ENCODE measurements at places on chromosomes 1 and 21.

DNA sequence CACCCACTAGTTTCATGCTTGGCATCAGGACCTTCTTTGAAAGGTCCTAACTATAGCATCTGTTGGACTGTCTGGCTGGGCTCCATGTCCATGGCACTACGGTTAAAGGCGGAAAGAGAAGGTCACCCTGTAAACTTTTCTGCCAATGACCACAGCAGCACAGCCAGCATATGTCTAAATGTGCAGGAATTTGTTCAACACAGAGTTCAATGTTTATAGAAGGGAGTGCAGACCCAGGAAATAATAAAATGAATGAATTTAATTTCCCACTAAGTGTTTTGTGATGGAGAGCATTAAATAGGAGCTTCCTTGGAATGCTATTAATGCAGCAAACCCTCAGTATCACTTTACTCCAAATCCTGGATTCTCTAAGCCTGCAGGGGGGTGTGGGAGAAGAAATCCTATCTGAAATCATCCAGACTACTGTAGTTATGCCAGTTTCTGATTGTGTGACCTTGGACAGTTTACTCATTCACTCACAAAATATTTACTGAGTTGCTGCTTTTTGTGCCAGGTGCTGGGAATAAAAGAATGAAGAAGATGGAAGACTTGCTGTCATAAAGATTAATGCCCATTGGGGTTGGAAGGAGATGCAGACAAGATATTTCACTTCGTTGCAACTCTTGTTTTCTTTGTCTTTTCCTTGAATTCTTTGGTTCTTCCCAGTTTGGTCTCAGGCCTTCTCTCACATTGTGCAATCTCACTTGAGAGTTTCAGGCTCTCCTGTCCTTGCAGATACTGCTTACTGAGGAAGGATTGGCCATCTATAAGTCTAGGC is 195.0 kb downstream of the ROR1 start:
- no peak for DNase-seq

GRCh38 chr1:231550448-231550781 is 21.9 kb downstream of the TSNAX start:
- DNase-seq: no peak

DNA sequence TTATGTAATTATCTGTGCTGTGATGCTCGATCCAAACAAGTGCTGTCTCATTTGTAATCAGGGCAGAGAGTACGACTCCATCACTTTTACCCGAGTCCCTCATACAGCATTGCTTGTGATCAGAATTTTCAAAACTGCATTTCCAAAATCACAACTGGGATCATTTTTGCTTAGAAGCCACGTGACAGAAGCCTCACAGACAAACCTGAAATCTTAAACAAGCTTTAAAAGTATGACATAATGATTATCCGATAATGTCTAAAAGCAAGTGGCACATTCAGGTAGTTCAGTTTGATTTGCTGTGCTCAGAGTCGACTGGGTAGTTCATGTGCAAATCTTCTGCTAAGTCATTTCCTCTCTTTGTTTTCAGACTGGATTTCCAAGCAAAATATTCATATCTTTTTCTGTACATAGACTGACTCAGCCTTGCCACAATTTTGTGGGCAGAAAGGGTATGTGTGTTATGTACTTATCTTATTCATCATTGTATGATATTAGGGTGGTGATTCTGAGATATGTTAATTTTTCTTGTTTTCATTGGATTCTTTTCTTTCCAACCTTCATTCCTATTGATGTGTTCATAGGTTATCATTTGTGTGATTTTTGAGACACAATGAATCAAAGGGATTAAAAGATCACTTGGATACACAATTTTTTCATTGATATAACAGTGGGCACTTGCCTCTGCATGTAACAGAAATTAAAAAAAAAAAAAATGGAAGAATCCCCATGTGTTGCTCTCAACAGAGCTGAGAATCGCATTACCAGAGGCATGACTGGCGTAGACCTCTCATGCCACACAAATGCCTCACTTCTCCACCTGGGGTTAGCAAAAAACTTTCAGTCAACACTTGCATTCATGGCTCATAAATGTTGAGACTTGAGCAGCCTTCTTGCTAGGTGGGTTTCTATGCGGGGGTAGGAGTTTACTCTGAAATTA is 355.7 kb downstream of the LTN1 start:
- DNase-seq: peak; percentile 50

- DNase-seq: peak; percentile 60
These were observed 27.4 kb downstream of the SYF2 start for GRCh38 chr1:25204797-25205480.

GRCh38 chr1:44575396-44575795 is 98.9 kb downstream of the TMEM53 start:
- no peak for DNase-seq

DNA sequence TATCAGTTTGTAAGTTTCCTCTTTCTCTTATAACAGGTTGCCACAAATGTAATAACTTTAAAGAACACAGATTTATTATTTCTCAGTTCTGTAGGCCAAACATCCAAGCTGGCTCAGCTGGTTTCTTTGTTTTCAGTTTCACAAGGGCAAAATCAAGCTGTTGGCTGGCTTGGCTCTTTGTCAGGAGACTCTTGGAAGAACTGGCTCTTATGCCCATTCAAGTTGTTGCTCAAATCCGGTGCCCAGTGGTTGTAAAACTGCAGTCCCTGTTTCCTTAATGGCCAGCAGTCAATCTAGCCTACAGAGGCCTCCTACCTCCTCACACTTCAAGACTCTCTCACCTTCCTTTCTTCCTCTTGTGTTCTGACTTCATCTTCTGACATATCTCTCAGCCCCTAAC is 1171.0 kb downstream of the MRPL39 start:
- no peak for DNase-seq

DNA sequence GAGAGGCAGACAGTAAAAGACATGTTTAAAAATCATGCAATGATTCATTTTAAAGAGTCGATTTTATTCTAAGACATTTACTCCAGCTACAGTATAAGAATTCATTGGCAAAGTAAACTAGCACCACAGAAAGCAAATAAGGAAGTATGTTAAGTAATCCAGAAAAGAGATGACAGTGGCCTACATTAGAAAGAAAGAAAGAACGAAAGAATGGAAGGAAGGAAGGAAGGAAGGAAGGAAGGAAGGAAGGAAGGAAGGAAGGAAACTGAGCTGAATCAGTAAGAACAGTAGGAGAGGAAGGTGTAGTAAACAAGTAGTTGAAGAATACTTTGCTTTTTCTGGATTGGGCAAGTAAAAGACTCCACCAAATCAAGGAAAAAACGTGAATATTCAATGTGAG is 62.2 kb downstream of the ZZZ3 start:
- DNase-seq: no peak

- no peak for DNase-seq
These were observed 25.7 kb downstream of the LDLRAD1 start for GRCh38 chr1:53992085-53992874.

GRCh38 chr1:238581332-238581731 is 690.6 kb upstream of the ZP4 start:
- DNase-seq: no peak

DNA sequence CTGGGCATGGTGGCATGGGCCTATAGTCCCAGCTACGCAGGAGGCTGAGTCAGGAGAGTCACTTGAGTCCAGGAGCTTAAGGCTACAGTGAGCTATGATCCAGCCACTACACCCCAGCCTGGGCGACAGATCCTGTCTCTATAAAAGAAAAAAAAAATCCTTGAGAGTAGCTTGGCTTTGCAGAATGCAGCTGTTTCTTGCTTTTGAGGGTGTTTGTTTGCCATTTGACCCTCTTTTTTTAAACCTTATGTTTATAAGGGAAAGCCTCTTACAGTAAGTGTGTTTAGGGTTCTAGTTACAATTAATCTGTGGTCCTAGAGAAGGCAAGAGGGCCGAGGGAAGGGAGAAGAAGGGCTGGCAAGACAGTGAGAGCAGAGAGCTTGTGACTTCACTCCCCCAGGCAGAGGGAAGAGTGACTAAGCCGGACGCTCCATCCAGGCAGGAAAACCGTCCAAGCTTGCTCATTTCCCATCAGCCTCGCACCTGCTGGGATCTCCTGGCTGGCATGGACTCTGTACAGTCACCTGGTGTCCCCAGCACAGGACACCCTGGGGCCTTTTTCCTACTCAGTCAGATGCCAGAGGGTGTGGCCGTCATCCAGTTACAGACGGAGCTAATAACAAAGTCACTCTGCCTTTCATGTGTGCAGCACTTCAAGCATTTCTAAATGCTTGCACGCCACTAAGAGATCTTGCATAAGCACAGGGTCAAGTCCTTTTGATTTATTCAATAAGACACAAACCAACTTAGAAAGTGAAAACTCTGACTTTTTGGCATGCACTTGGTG is 55.5 kb upstream of the PSEN2 start:
- DNase-seq: peak; percentile 73

GRCh38 chr1:168918860-168919741 is 187.4 kb upstream of the ATP1B1 start:
- peak; percentile 40 for DNase-seq

DNA sequence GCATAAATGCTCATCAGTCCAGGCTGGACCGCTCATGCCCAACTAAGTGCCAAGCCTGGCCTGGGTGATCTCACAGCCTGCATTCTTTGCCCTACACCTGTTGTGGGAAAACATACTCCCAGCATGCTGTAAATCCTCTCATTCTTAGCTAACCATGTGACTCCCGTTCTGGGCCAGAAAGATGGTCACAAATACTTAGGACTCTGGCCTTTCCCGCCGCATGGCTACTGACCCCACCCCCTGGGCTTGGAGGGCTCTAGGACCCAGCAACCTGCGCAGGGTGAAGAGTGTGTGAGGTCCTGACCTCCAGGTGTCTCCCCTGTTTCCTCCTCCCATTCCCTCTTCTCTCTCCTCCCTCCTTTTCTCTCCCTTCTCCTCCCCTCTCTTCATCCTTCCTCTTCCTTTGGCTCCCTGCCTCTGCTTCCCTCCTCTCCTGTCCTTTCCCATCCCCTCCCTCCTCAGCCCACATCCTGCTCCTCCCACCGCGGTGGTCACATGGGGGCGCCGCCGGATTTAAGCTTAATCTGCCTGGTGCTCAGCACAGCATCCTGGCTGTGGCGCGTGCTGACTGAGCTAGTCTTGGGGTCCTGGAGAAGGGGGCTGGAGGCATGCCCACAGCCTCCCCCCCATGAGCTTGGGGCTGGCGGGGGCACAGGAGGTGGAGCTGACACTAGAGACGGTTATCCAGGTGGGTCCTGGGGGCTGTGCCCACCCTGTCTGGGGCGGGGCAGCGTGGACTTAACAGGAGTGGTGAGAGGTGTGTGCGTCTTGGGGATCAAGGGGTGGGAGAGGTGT is at the start of gene CROCC:
TSS of gene CROCC (plus strand) at position 541 of the 795 bp plus-strand sequence. CDS start at position 629, 88 bp downstream.
- DNase-seq: peak; percentile 32

- no peak for DNase-seq
These were observed 109.6 kb upstream of the GJB5 start for GRCh38 chr1:34645109-34645688.

DNA sequence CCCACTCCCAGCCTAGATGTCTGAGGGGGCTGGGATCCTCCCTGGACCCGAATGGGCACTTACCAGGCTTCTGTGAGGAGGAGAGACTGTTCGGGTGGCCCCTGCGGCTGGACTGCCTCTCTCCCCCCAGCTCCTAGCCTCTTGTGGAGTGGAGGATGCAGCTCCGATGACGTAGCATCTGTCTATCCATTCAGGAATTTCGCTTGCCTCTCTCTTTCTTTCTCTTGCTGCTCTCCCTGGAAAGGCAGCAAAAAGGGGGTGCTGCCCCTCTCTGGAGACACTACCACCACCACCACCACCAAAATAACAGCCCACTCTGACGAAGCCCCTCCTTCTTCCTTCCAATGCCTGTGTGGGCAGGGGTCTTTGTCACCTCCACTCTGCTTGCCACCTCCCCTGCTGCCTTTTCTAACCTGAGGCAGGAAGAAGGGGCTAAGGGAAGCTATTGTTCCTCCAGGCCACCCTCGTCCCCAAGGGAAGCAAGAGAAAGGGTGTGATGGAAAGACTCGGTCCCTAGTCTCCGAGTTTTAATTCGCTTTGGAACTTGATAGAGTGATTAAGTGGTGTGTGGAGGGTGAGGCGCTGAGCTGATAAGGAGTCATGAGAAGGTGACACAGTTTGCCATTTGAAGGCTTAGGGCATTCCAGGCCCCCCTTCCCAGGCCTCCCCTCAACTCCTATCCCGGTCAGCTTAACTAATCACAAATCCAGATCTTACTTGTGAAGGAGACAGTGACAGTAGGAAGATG is 60.5 kb downstream of the RHBG start:
- no peak for DNase-seq

- no peak for DNase-seq
These were observed 891 bp downstream of the RPS6KA1 start for GRCh38 chr1:26530410-26530894.

DNA sequence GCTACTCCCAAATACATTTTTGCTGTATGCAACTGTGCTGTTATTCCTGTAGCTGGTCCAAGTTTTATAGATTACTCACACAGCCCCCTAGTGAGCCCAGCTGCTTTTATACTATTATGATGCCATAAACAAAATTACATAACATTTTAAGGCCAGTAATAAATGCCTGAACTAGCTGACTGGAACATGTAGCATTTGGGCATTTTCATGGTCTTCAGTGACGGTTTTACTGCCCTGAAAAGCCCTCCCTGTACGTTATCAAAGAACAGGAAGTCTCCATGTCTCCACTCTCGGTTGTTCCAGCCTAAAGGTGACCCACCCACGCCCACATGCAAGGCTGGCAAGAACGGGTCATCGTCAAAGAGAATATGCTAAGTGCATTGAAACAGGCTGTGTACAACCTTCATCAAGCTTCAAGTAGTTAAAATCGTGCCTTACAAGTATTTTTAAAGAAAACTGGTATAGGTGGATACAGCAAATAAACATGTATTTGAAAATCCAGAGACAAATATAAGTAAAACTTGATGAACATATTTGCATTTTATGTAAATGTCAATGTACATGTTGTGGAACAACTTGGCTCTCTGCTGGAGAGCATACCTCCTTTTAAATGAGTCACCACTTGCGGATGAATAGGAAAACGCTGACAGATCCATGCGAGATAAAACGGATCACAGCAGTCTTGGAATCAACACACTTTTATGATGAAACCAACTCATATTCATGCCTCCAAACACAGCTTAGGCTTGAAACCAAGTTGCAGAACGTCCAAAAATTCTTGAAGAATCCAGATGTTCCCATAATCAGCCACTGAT is 520.5 kb downstream of the SMYD3 start:
- DNase-seq: peak; percentile 85

Data from COLO829 (cell line).